ENCODE measurements at places on chromosomes 7 and 10. TPM values are rescaled to one million over a fixed set of nuclear protein-coding genes. Genes with fewer than 3 reads are reported as not detected.

The AHR gene
- total RNA-seq, result 40.2 TPM

The TMEM270 gene
- not detected for total RNA-seq

The GFRA1 gene
- total RNA-seq, result 0.03 TPM

The FAM25A gene
- total RNA-seq, result not detected

The HSPA14 gene
- 15.0 TPM for total RNA-seq

- peak; percentile 64 for DNase-seq
These were observed 34.4 kb upstream of the GRID1 start for GRCh38 chr10:86400705-86401587.

DNA sequence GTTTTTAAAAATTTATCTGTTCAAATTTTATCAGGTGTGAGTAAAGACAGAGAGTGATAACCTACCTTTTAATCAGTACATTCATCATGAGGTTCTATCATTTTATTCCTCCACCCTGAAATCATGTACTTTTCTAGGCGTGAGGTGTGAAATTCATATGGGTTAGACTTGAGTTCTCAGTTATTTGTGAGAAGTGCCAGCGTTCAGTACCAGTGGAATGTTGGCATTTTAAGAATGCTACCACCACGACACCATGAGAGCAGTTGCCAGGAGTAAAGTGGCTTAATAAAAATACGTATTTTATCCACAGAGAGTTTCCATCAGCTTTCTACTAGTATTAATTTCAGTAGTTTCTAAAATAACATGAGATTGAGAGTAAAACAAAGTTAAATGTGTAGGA, 104.1 kb upstream of the FERD3L start:
- no peak for DNase-seq

- DNase-seq, result no peak
These were observed 10.0 kb upstream of the PCGF5 start for GRCh38 chr10:91210435-91210834.
